ENCODE measurements at places on chromosomes 2 and 18.

- DNase-seq = no peak
Observed at GRCh38 chr2:71722286-71722685, 268.9 kb downstream of the DYSF start.

DNA sequence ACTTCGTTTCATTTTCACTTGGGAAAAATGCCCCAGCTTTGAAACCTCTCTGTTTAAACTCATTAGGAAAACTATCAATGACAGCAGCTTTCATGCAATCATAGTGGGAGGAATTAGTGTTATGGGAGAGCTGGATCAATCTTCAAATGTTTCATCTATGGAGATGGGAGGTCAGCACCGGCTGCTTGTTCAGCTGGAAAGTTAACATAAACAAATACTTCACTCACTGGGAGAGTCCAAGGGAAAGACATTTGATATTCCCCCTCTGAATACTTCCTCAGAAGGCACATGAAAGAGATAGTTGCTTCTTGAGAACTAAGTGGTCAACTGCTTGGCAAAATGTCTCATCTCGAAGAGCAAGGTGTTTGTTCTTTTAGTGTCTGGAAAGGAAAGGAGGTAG, 7.3 kb downstream of the LYPD1 start:
- DNase-seq = no peak

DNA sequence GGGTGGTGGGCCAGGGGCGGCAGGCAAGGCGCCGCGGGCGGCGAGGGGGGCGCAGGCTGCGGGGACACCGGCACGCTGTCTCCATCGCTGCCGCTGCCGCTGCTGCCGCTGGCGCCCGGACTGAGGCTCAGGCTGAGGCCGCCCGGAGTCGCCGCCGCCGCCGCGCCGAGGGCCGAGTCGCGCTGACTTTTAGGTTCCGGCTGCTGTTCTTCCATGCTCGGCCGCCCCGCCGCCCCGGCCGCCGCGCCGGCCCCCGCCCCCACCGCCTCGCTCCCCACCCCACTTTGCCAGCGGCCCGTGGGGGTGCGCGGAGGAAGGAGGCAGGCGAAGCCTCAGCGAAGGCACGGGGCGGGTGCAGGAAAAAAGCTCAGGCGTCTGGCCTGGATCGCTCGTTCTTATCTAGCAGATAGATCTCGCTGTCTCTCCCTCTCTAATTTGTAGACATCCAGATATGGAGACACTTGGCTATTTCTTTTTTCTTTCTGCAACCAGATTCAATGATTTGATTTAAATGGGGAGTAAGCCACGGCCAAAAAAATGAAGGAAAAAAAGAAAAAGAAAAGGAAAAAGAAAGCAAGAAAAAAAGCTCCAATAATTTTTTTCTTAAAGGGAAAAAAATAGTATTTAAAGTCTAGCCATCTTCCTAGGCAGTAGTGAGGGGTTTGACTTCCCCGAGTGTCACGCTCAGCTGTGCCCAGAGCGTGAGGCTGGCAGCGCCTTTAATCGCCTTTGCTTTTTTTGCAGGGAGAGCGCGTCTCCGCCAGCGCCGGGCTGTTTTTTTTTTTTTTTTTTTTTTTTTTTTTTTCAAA, at the start of gene EN1:
Gene EN1 (minus strand): TSS at position 696 of the 809 bp plus-strand sequence. CDS start 481 bp downstream, at position 215.
- DNase-seq = no peak

GRCh38 chr2:213691351-213691750, 407.1 kb downstream of the SPAG16 start:
- no peak for DNase-seq

DNA sequence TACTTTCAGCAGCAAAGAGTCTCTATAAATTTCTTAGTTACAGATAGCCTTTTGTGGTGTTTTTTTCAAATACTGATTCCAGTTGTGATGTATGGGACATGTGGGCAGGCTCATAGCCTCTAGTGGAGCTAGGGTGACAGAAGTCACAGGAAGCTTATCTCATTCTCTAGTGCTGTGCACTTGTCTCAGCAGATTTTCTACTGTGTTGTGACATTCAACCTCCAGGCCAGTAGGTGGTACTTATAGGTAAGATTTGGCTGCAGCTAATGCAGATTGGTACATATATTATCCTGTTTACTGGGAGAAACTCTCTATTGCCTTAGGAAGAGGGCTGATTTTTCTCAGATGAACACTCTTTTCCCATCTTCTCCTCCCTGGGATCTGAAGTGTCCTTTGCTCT, 176.2 kb downstream of the CALCRL start:
- no peak for DNase-seq

GRCh38 chr2:33636001-33636400, 36.9 kb upstream of the FAM98A start:
- no peak for DNase-seq

- DNase-seq = no peak
Observed at GRCh38 chr2:46010925-46011490, 286.2 kb upstream of the EPAS1 start.

DNA sequence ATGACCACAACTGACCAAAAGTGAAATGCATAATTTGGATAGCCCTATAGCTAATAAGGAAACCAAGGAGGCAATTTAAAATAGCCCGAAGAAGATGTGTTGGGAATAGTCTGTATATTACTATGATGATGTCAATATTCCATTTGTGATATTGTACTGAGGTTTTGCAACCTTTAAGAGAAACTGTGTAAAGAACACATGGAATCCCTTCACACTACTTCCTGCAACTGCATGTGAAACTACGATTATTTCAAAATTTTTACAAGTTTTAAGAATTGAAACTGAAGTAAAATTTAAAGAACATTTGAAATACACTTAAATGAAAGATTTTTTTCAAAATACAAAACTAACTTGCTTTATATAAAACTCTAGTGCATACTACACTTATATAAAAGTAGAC, 504.3 kb upstream of the ID2 start:
- no peak for DNase-seq

GRCh38 chr18:31206787-31207381, 44.2 kb upstream of the DSC1 start:
- DNase-seq = no peak

DNA sequence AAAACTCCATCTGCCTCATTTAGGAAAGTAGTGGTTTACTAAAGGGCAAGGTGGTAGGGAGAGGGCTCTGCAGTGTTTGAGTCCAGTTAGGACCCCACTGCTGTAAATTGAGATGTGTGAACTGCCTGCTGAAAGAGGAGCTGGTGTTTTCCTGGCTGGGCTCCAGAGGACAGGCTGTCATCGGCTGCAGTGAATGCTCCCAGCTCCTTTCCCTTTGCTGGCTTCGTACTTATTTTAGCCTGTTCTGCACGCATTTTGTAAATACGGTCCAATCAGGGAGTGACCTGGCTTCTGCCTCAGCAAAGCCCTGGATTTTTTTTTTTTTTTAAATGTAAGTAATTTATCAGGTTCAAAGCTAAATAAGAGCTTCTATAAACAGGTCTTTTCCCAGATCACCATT, 37.5 kb downstream of the SLC4A3 start:
- no peak for DNase-seq

DNA sequence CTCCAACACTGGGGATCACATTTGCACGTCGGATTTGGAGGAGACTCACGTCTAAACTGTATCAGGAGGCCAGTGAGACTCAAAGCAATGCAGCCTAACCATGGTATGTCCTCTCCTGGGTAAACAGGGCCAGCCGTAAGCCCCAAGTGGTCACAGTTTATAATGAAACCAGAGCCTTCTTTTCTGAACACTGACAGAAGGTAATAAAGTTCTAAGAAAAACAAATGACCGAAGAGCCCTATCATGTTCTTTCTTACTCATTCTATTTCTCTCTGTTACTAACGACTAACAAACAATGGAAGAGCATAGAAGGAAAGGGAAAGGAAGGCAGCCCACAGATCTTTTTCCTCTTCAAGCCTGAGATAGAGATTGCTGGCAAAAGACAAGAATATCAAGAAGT, 796.8 kb upstream of the SOX11 start:
- no peak for DNase-seq

GRCh38 chr2:135424849-135425248, 106.2 kb downstream of the ZRANB3 start:
- DNase-seq = no peak

GRCh38 chr2:208983486-208983885, 440.4 kb upstream of the MAP2 start:
- DNase-seq = no peak

GRCh38 chr2:174570318-174570958, 27.2 kb downstream of the WIPF1 start:
- DNase-seq = no peak

- DNase-seq = no peak
Observed at GRCh38 chr2:31286961-31287550, 53.1 kb downstream of the EHD3 start.

GRCh38 chr2:119341684-119342083, 24.9 kb downstream of the C2orf76 start:
- DNase-seq = no peak

DNA sequence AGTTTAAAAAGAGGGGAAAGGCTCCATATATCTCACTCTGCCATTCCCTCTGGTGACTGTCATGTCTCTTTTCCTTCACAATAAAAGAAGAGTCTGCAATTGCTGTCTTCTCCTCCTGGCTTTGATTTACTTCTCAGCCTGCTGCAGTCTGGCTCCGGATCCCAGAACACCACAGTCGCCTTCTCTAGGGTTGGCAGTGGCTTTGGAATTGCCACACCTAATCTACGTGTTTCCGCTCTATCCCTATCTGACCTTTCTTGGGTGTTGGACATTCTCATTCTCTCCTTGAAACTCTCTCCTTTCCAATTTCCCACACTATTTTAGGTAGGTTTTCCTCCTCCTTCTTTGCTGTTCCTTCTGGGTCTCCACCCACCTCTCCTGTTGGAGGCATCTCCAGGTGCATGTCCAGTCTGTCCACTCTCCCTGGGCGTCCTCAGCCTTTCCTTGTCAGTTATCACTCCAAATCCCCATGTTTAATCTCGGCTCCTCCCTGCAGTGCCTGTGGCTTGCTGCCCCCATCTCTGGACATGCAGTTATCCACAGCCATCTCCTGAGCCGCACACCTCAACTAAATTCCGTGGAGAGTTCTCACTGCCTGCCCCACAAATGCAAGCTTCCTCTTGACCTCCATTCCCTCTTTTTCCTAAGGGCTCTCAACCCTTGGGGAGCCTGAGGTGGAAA, 112.8 kb downstream of the KCTD1 start:
- DNase-seq = no peak

GRCh38 chr2:105731511-105731910, 13.2 kb upstream of the NCK2 start:
- DNase-seq = no peak

DNA sequence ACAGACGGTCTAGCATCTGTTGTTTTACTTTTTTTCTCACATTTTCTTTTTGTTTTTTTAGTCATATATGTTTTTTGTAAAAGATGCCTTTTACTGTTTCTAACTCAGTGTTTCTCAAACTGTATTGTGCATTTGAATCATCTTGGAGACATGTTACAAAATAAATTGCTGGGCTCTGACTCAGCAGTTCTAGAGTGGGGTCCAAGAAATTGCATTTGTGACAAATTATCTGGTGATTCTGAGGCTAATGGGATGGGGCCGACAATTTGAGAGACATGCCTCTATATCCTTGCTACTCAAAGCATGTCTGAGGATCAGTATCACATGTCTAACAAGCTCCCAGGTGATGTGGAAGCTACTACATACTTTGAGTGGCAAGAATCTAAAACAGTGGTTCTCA, 478.8 kb downstream of the PLCL1 start:
- no peak for DNase-seq

All from CD8-positive, alpha-beta memory T cell (primary cell).